ENCODE measurements at places on chromosomes 5 and 9.
A peak's percentile ranks its signal among the peaks of the same experiment; 100 is the strongest.

- DNase-seq = no peak
Observed at GRCh38 chr5:82274343-82275211, 3.6 kb downstream of the RPS23 start.

DNA sequence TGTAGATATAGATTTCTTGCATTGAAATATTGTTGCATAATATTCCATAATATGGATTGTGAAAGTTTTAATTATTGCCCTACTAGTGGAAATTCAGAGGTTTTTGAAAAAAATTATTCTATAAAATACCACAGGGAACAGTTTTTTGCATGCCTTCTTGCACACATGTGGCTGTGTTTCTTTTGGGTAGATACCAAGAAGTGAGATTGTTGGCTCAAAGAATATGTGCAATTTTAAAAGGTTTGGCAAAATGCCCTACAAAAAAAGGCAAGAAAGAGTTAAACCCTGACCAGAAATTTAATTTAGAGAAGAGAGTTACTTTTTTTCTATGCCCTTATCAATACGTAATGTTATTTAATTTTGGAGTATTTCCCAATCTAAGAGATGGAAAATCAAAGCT is 270.8 kb upstream of the DAPK1 start:
- DNase-seq = no peak

DNA sequence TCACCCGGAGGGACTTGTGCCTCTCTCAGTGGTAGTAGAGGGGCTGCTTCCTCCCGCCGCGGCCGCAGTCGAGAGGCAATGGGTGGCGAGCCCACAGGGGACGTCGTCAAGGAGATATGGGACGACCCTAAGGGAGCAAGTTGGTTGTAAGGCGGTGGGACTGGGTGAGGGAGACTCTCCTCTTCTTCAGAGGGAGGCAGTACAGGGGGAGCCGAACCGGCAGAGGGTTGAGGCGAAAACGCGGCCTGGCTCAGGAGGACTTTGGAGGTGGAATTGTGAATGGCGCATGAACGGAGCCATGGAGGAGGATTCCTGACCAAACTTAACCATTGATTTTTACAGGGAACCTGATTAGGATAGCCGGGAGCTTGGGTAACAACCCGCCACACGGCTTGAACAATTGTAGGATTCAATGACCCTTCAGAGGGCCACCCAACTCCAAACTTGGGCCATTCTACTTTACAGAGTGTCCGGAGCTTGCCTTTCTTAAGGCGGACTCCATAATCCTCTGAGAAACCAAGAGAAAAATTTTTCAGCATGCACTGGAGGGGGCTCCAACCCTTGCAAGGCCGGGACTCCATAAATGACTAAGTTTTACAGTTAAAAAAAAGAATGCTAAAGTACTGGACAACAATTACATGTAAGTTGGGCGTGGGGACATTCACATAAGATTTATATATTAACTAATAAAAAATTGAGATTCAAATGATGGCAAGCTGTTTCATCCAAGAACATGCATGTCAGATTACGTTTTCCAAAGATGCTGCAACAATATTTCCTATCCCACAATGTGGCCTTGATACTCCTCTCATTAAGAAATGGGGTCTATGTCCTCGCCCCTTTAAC is 19.4 kb upstream of the RHOBTB3 start:
- no peak for DNase-seq

DNA sequence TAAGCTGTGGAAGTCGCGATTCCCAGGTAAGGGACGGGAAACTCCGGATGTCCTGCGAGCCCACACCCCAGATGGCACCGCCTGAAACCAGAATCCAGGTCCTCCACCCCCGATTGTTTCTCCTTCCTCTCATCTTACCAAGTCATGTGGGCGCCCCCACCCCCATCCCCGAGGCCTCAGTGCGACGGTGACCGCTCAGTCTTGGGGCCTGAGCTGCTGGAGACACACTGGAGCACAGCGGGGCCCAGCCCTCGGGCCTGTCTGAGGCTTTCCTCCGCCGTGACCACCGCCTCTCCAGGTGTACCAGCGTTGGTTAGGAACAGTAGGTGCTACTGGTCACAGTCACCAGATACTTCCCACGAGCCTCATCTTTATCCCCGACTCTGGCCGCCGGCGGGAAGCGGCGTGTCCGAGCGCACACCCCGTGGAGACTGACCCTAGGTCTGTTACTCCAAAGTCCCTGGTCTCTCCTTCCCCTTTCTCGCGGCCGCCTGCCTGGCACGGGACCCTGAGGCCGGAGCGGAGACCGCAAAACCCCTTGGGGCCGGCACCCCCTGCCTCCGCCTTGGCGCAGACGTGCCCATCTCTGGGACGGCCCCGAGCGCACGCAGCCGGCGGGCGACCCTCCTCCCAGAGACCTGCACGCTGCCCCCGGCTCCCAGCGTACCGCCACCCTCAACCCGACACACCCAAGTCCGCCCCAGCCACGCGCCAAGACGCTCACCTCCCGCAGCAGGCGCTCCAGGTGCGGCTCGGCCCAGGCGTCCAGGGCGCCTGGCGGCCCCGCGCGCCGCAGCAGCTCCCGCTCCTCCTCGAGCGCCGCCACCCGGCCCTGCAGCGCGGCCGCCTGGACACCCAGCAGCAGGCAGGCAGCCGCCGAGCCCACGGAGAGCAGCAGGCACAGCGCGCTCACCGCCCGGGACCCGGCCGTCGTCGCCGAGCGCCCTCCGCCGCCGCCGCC is 733 bp downstream of the COL23A1 start:
- DNase-seq = peak; percentile 43

- DNase-seq = no peak
Observed at GRCh38 chr9:28212979-28213378, 639.7 kb upstream of the C9orf72 start.

- DNase-seq = no peak
Observed at GRCh38 chr5:4205398-4205797, 609.8 kb downstream of the IRX1 start.

GRCh38 chr9:17057729-17058128 is 77.1 kb upstream of the CNTLN start:
- DNase-seq = no peak

DNA sequence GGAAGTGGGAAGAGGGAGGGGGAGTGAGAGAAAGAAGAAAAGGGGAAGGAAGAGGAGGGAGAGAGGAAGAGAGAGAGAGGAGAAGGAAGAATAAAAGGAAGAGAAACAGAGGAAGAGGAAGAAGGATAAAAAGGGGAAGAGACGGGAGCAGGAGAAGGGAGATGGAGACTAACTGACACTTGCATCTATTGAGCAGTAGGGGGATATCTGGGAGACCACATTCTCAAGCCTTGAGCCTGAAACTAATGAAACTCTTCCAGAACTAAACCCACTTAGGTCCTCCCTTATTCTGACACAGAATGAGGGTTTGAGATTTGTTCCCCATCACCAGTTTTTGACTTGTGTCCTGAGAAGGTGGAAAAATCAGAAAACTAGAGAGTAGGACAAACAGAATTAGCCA is 533.3 kb downstream of the CDH12 start:
- no peak for DNase-seq

GRCh38 chr5:45281081-45281480 is 415.1 kb downstream of the HCN1 start:
- no peak for DNase-seq
